ENCODE measurements at places on chromosomes 6 and 20.

- no peak for DNase-seq
These were observed 63.7 kb downstream of the EFCAB8 start for GRCh38 chr20:32922466-32922865.

DNA sequence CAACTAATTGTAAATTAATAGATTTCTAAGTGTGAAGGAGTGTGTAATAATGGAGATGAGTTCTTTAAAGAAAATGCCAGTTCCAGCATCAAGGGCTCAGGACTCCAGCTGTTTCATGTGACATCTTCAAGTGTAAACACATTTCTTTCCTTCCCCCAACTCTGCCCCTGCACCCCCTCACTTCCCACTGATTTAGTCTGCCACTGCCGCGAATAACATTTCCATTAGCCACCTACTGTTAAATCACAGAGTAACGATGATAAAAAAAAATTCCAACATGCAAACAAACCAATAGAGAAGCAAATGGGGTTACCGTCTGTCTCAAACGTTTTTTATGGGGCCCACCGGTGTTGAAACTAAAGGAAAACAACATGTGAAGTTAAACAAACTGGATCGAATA lies 414.3 kb downstream of the SAMD5 start:
- DNase-seq = no peak

DNA sequence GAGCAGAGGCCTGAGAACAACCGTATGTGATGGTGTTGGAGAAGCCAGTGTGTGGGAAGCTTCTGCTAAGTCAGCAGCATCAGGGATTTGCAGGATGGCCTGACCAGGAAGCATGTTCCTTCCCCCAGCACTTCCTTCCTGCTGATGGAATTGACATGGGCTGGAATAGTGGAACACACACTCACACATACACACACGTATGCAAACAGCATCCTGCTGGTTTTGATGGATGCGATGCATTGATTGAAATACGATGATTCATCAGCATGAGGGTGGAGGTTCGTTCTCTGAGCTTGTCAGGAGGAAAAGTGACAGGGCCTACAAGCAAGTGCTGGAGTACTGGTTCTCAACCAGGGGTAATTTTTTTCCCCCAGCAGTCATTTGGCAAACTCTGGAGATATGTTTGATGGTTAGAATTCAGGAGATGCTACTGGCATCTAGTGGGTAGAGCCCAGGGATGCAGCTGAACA lies 229.1 kb downstream of the NFATC2 start:
- no peak for DNase-seq

DNA sequence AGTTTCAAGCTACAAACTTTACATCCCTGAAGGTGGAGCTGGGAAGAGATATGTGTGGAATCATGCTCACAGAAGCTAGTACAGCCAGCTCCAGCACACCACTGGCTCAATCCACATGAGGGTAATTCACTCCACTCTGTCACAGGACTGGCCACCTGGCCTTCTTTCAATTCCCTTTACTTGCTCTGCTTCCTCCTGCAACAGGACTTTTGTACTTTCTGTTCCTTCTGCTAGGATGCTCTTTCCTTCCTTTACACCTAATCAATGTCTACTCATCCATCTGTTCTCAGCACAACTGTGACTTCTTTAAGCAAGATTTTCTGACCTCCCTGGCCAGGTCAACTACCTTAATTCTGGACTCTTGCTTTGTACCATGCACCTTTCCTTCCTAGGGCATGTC lies 39.4 kb upstream of the MYB start:
- no peak for DNase-seq

GRCh38 chr6:133191323-133191722 lies 49.8 kb upstream of the EYA4 start:
- DNase-seq = no peak

GRCh38 chr20:25071734-25072133 lies 10.2 kb downstream of the VSX1 start:
- no peak for DNase-seq

- DNase-seq = no peak
These were observed 13.5 kb downstream of the PPP1R3G start for GRCh38 chr6:5098501-5099270.

GRCh38 chr20:60055740-60056139 lies 97.5 kb downstream of the CDH26 start:
- peak; percentile 83 for DNase-seq

GRCh38 chr20:57651881-57652605 lies 31.8 kb upstream of the ZBP1 start:
- DNase-seq = no peak

GRCh38 chr6:2110504-2110903 lies 134.9 kb downstream of the GMDS start:
- DNase-seq = no peak

- no peak for DNase-seq
These were observed 115.4 kb downstream of the FAM120B start for GRCh38 chr6:170421921-170422320.

DNA sequence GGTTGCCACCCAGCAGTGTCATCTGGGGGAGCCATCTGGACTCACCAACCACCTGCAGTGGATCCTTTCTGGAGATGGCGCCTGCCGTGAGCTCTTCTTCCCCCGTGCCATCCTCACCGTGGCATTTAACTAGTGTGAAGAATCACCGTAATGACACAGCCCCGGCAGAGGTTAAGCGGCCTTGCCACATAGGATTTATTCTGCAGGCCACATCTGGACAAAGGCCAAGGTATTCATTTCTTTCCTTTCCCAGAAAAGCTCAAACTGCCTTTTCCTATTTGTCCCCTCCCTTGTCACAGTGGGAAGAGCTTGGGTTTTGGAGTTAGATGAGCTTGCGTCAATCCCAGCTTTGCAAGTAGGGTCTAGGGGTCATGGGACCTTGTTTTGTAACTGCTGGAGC lies 88.4 kb downstream of the PXDC1 start:
- no peak for DNase-seq

GRCh38 chr6:133621751-133622150 lies 267.2 kb upstream of the TCF21 start:
- DNase-seq = no peak

GRCh38 chr20:45963059-45964005 lies 8.7 kb downstream of the ZNF335 start:
- DNase-seq = no peak

GRCh38 chr6:157928428-157928827 lies 53.2 kb upstream of the SYNJ2 start:
- DNase-seq = no peak

GRCh38 chr20:35473684-35474083 lies 18.3 kb downstream of the CEP250 start:
- no peak for DNase-seq

GRCh38 chr6:112933947-112934346 lies 586.8 kb downstream of the RFPL4B start:
- DNase-seq = no peak

DNA sequence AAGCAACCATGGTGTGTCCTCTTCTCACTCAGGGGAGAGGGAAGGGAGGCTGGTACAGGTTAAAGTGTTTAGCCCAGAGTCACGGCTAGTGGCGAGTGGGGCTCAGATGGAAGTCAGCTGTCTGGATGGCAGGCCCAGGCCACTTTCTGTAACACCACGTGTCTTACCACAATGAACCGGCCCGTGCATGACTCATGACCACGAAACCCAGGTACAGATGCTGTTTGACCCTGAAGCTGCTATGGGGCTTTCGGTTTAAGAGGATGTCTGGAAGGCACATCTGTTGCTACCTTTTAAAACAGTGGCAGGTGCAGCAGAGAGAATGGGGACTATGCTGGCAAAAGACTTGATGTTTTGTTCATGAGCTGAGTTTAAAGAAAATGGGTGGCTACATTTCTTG lies 36.5 kb upstream of the MPC1 start:
- peak; percentile 59 for DNase-seq

- DNase-seq = no peak
These were observed 893 bp downstream of the POLR1H start for GRCh38 chr6:30061858-30062458.

Measured in CD4-positive, alpha-beta T cell treated with Interleukin-15 for 1 hour (primary cell).